ENCODE measurements at places on chromosomes 1 and 21.

- no peak for DNase-seq
Measured at GRCh38 chr1:7315316-7315715, 455.8 kb upstream of the VAMP3 start.

DNA sequence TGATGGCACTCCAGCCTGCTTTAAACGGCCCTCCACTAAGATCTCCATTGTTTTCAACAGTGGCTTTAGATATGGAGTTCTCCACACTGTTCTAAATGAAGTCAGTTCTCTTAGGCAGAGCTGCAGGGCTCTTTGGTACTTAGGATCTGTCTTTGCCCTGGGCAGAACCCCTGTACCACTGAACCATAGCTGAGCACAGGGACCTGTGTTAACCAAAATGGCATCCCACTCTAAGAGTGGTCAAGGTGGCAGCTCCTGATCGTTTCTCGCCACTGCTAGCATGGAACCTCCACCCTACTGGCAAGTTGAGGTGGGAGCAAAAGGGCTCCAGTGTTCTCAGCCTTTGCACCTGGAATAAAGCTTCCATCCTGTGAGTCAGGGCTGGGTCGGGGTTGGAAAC lies 186.7 kb downstream of the TM2D1 start:
- no peak for DNase-seq

DNA sequence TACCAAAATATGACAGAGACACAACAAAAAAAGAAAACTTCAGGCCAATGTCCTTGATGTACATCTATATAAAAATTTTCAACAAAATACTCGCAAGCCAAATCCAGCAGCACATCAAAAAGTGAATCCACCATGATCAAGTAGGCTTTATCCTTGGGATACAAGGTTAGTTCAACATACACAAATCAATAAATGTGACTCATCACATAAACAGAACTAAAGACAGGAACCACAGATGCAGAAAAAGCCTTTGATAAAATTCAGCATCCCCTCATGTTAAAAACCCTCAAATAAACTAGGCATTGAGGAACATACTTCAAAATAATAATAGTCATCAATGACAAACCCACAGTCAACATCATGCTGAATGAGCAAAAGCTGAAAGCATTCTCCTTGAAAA lies 101.5 kb downstream of the NME7 start:
- no peak for DNase-seq

- DNase-seq: no peak
Measured at GRCh38 chr1:37631036-37631435, 3.7 kb downstream of the RSPO1 start.

GRCh38 chr1:118326960-118327629 lies 142.1 kb upstream of the SPAG17 start:
- DNase-seq: no peak

GRCh38 chr1:94883691-94884090 lies 43.2 kb downstream of the CNN3 start:
- DNase-seq: peak; percentile 36

- DNase-seq: no peak
Measured at GRCh38 chr1:163046071-163046470, 23.1 kb upstream of the RGS4 start.

GRCh38 chr21:16842696-16843035 lies 670.2 kb upstream of the CXADR start:
- no peak for DNase-seq

Measured in CD4-positive, alpha-beta T cell treated with Interleukin-21 for 1 hour (primary cell).